Stimulated activated CD8-positive, alpha-beta memory T cell treated with anti-CD3 and anti-CD28 coated beads, Interleukin-7, amount 100 ng/mL, for 24 hours (primary cell): ENCODE measurements at places on chromosomes 1 and 21.

DNA sequence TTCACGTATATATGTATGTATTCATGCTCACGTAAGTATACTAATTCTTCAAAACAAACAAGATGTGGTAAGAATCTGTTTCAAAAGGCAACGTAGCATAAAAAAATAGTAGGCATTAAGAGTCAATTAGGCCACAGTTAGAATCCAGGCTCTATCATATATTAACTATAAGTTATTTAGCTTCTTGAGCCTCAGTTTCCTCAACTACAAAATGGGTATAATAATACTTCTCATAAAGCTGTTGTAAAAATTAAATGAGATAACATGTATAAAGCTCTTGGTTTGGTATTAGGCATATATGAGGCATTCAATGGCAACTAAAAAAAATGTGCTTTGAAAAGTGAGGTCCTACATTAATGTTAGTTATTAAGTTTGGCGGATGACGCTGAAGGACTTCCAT, 9.2 kb downstream of the B3GALNT2 start:
- DNase-seq: no peak

DNA sequence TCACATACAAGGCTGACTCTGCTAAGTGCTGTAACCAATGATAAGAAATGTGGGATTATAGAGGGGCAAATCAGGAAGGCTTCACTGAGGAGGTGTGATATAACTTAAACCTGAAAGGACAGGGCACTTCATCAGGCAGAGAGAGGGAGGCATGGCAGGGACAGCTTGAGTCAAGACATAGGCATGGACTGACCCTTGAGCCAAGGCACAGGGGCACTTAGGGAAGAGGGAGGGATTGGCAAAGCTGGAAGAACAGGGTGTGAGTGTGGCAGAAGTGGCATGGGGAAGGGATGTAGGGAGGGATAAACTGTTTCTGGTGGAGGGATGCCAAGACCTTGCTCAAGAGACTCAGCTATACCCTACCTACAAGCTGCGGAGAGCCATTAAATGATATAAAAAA, 81.3 kb downstream of the PLXNA2 start:
- DNase-seq: no peak

GRCh38 chr21:41152147-41152546, 15.8 kb upstream of the BACE2 start:
- DNase-seq: no peak

DNA sequence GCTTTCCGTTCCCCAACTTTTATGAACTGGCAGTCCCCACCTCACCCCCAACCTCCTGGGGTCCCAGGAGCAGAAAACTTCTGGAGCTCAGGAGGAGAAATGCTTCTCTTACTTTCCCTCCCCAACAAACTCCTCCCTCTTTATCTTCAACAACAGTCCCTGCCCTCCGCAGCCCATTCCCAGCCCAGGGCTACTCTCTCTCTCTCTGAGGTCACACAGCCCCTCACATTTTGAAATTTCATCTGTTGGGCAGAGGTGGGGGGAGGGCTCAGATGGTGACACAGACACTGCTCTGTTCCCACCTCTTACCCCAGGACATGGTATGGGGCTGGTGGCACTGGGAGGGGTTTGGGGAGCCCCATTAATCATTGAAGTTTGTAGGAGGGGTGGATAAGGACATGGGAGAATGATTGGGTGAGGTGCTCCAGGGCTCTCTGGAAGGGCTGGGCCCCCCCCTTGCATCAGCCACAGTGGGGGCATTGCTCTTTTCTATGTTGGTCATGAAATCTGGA, 6.0 kb downstream of the PIK3CD start:
- DNase-seq: no peak

- DNase-seq: no peak
Observed at GRCh38 chr1:2592672-2593071, 6.1 kb downstream of the PRXL2B start.
